ENCODE measurements at places on chromosomes 3 and 15.

DNA sequence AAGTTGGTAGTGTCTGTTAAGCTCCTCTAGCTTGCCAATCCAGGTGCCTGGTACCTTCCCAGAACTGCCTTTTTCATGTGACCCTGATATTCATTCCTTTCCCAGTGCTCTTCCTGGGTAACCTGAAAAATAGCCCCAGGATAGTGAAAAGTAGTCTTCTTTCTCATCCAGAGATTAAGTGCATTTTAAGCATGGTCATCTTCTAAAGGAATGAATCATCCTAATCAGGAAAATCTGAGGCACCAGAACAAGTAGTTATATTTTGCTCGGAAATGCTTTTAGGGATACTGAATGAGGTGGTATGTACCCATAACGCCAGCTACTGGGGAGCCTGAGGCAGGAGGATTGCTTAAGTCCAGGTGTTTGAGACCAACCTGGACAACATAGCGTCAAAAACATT, 23.1 kb upstream of the PDCD6IP start:
- no peak for DNase-seq

- peak; percentile 47 for DNase-seq
These were observed 984 bp downstream of the RNU6-1 start for GRCh38 chr15:67838789-67839332.

GRCh38 chr3:59766200-59766872, 716.5 kb upstream of the CFAP20DC start:
- no peak for DNase-seq

GRCh38 chr3:66326340-66326739, 105.5 kb downstream of the SLC25A26 start:
- no peak for DNase-seq

GRCh38 chr15:59997070-59997701, 6.9 kb upstream of the FOXB1 start:
- DNase-seq: peak; percentile 42

DNA sequence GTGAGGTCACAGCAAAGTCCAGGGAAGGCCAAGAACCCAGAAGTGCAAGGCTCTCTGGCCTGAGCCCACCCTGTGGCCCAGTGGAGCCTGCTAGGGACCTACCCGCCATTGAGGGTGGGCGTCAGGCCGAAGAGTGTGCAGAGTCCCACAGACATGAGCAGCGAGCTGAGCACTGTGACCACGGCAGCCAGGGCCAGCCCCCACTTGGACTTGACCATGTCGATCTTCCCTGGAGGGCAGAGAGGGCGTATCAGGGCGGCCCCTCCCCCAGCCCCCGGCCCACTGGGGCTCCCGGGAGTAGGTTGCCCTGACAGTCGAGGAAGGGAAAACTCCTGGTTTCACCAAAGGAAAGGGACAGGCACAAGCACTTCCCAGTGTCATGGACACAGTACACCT, 44.6 kb downstream of the PTPN23 start:
- DNase-seq: no peak

DNA sequence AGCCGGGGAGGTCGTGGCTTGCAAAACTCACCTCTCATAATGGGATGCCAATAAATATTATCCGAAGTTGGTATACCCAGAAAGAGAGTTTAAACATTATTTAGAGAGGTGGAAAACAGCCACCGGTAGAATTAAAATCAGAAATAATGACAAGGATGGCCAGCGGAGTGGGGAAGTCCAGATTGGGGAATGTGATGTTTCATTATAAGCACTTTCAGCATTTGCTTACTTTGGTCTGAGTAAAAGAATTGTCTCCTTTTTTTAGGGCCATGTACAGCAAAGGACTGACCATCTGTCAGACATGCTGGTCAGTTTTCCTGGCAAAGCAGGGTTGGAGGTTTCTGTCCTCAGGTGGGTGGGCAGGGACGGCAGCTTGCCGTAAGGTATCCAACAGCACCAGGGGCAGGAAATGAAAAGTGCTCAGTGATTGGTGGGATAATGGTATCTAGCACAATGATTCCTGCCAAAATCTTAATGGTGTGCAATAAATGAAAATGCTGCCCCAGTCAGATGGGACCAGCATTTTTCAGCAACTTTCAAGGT, 24.3 kb downstream of the APBA2 start:
- no peak for DNase-seq

DNA sequence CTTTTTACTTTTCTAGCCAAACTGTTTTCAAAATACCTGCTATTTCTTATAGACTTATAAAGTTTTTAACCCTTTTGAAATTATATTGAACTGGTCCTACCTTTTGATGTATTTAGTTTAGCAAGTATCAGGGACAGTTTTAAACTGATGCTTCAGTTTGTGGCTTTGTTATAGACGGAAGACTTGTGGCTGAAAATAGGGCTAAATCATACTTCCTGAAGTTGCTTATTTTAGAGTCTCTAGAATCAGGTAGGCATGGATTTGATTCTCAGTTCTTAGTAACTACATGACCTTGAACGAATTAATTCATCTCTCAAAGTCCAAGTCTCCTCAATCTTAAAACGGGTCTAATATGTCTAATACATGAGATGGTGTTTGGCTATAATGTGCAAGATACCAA, 322.8 kb downstream of the RAP2B start:
- no peak for DNase-seq

DNA sequence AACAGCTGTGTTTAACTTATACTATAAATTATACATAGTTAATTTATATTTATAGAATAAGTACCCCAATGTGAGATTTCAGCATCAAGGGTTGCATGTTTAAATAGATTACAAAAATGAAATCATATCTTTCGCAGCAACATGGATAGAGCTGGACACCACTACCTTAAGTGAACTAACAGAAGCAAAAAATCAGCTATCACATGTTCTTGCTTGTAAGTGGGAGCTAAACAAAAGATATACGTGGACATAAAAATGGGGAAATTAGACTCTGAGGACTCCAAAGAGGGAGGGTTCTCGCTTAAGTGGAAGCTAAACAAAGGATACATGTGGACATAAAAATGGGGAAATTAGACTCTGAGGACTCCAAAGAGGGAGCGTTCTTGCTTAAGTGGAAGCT, 626.5 kb upstream of the DPPA4 start:
- peak; percentile 22 for DNase-seq

GRCh38 chr3:157127268-157127667, 32.7 kb downstream of the CCNL1 start:
- DNase-seq: no peak

- DNase-seq: peak; percentile 70
These were observed 14.3 kb downstream of the TPM1 start for GRCh38 chr15:63056829-63057228.

GRCh38 chr3:161409069-161409468, 37.8 kb upstream of the SPTSSB start:
- peak; percentile 25 for DNase-seq

GRCh38 chr15:41935566-41936020, 36.8 kb downstream of the EHD4 start:
- DNase-seq: no peak

- DNase-seq: no peak
These were observed 363.3 kb downstream of the ULK4 start for GRCh38 chr3:41598402-41599126.

GRCh38 chr15:73258271-73259108, 110.3 kb downstream of the HCN4 start:
- no peak for DNase-seq

- no peak for DNase-seq
These were observed 630 bp downstream of the KIF15 start for GRCh38 chr3:44762170-44762677.

- no peak for DNase-seq
These were observed 3.5 kb downstream of the CHD2 start for GRCh38 chr15:92903631-92903965.

GRCh38 chr15:51888593-51889195, 59.2 kb downstream of the TMOD3 start:
- DNase-seq: peak; percentile 7

- no peak for DNase-seq
These were observed 23.9 kb downstream of the GALNT15 start for GRCh38 chr3:16198427-16198826.

GRCh38 chr3:9946112-9947024, 5.8 kb downstream of the PRRT3 start:
- peak; percentile 65 for DNase-seq

DNA sequence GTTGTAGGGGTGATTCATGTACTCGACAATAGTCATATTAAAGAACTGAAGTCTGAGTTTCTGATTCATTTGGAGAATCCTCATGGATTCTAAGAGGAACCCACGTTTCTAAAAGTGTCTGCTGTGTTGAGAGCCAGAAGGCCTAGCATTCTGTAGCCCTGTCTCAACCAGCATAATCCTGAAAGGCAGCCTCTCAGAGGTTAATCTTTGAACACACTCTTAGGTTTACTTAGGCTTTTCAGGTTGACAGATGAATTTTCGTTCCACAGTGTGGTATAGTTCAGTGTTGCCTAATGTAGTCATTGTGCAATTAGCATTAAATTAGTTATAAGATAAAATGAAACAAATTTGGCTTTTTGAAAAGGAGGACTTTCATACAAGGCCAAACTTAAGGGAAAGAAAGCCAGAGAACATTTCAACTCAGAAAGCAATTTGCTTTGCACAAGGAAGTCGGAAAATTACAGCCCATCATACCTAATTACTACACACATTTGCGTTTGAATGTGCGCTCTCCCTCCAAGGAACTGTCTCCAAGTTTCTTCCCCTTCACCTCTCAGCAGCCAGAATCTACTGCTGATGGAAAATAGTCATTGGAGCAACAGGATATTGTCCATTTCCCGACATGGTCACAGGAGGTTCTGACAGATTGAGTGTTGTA, 42.0 kb downstream of the AGBL1 start:
- no peak for DNase-seq

DNA sequence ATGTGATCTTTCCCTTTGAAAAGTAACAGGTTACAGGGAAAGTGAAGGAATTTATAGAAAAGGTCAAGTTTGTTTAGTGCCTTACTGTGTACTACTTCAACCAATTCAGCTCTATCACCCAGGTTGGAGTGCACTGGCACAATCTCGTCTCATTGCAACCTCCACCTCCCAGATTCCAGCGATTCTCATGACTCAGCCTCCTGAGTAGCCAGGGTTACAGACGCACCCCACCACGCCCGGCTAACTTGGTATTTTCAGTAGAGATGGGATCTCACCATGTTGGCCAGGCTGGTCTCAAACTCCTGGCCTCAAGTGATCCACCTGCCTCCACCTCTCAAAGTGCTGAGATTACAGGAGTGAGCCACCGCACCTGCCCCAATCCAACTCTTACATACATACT, 279.7 kb downstream of the ZBTB20 start:
- DNase-seq: no peak

GRCh38 chr15:67841513-67841762, 1.6 kb upstream of the RNU6-1 start:
- no peak for DNase-seq

DNA sequence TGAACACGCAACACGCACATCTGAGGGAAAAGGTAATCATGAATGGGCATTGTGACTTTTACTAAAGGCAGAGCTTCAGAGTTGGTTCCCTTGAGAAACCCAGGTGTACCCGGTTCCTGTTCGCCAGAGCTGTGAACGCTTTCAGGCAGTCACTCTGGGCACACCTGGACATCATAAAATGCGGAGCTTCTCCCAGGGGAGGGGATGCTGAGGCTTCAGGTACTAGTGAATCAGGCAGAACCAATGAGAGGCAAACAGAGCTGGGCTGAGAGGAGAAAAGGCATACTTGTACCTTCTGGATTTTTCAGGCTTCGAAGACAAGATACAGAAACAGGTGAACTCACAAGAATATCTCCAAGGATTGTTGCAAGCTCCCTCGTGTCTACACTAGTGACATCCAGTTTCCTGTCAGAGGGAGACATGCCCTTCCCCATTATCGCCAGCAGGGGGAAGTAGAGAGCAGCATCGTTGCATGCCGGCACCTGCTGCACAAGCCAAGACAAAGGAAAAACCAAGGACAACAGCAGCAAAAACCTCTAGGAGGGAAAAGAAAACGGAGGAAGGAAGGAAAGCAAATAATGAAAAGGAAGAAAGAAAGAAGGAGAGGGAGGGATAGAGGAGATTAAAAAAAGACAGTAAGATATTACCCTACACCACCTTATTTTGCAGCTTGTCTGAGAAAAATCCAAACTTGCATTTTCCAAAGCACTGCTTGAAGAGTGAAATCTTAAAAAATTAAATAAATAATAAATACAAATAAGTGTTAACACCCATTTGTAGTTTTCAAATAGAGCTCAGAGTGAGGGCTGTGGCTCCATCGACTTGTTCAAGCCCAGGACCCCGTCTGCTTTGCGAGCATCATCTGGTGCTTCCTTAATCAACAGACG, 2.0 kb downstream of the AHSG start:
- DNase-seq: peak; percentile 57

GRCh38 chr3:52408466-52408865, 36.4 kb downstream of the SEMA3G start:
- no peak for DNase-seq

DNA sequence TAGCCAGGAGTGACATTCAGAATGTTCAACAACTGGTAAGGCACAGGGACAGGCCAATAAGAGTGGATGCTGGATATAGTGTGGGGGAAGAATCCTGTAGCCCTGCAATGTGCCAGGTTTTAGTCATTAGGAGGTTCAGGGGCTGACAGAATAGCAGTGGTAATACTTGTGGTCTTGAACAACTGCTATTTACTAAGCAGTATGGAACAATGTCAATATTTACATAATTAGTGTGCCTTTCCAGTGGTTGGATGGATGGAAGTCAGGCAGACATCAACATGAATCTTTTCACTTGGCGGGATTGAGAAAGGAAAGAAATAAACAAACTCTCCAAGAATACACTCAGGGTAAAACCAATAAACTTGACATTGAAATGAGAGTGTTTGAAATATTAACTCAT, 55.1 kb downstream of the OTOL1 start:
- DNase-seq: no peak

- DNase-seq: no peak
These were observed 13.4 kb downstream of the HACD2 start for GRCh38 chr3:123571264-123571972.

GRCh38 chr3:14120111-14120920, 4.4 kb downstream of the CHCHD4 start:
- no peak for DNase-seq
